ENCODE measurements at places on chromosomes 3 and 15.

DNA sequence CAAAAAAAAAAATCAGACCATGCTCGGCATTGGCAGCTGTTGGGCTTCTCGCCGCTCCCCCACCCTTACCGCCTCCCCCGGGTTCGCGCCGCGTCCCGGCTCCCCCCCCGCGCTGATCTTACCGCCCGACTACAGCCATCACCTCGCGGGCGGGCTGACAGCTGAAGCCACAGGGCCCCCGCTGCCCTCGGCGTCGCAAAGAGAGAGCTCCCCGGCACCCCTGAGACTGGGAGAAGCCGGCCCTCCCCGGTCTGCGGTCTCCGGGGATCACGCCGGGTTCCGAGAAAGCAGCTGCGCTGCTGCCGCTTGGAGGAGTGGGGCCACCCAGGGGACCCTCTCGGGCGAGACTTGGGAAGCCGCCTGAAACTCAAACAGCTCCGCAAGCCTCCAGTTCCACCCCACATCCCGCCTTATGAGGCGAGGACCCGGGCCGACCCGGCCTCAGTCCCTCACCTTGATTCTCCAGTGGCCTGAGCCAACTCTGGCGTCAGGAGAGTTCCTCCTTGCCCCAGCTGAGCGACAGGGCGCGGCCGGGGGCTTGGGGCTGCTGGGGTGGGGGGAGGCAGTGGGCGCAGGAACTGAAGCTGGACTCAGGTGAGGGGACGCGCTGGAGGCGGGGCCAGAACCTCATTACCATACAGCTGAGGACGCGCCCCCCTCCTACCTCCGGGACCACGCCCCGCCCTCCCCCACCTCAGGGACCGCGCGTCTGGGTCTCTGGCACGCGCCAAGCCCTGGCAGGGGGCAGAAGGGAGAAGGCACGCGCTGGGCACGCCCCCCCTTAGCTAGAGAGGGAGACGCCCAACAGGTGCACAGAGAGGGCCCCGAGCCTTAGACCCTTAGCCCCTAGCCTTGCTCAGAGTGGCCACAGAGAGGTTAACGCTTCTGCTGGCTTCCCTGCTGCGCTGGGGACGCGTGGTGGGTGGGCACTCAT, 1.0 kb upstream of the DLL4 start:
- DNase-seq = no peak

- DNase-seq = no peak
These were observed 11.3 kb upstream of the TUBGCP5 start for GRCh38 chr15:23050708-23051107.

DNA sequence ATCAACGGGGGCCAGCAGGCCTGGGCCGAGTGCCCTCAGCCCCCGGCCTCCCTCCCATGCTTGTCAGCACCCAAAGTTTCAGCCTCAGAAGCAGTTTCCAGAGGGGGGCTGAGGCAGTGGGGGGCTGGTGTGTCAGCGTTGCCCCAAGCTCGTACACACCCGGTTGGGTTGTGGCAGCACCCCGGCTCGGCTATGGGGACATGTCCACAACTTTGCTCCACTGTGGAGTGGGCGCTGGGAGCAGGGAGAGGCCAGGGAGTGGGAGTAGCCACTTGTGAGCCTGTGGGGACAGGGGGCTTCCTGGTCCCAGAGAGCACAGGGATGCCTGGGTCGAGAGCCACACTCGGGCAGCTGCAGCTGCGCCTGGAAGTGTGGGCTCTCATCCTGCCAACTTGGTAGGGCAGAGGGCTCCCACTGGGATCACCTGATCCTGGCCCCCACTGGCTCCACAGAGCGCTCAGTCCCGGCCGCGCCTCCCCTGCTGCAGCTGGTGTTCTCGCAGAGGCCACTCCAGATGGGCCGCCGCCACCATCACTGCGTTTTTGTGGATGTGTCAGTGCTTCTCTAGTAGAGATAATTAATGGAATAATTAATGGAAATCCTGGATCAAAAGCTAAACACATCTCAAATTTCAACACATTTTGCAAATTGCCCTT, 75.1 kb downstream of the NR1D2 start:
- DNase-seq = no peak

- DNase-seq = no peak
These were observed 555.5 kb downstream of the ROBO2 start for GRCh38 chr3:77595371-77595870.

DNA sequence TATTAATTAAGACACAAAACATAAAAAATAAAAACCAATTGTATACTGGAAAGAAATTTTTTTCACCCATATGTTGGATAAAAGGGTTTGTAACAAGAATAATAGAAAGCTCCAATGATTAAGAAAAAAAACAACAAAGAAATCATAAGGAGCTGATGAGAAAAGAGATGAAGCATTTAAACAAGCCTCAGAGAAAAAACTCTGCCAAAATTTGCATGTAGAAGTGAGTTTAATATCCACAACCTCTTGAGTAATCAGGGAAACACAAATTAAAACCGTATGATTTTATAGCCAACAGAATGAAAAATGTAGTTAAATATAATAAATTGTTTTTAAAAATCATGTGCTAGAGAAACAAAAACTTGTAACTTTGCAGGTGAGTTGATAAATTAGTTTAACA, 192.9 kb downstream of the BCHE start:
- no peak for DNase-seq

DNA sequence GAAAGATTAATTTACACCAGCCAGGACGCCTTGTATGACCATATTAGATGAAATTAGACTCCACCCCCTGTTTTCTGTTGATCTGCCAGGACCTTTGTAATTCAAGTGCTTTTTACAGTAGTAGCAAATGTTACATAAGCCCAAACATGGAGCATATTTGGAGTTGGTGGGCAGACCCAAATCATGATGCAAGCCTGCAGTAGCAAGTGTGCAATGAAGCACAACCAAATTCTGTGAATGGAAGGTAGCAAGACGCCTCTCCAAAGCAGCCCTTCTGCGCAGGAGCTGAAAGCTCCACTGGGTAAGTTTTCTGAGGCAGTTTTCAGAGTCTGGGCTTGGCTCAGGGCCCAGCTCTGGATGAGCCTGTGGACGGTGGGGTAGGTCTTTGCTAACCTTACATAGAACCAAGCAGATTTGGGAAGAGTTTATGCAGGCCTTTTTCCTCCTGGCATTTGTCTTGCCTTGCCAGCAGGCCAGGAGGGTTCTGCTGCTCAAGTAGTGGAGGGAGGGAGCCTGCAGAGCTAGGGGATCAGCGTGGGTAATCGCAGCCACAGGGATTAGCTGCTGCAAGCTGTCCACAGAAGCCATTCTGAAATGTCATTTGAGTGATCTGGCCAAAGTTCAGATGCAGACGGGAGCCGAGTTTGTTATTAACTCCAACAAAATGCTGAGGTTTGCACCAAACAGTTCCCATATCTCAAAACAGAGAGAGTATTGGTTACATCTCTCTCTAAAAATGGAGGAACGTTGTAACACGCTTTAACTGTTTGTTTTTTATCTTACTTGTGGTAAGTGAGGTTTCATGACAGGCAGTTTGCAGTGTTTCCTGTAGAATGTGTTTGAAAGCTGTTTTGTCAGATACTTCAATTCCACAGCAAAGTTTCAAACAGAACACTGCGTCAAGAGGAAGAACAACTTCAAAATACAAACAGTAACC, 55.4 kb downstream of the PSMD6 start:
- DNase-seq = no peak

GRCh38 chr3:152384412-152384811, 115.7 kb downstream of the MBNL1 start:
- no peak for DNase-seq

Data from NCI-H2081 treated with DMSO at 0.1 percent for 48 hours (cell line).